ENCODE measurements at places on chromosomes 3 and 15.

DNA sequence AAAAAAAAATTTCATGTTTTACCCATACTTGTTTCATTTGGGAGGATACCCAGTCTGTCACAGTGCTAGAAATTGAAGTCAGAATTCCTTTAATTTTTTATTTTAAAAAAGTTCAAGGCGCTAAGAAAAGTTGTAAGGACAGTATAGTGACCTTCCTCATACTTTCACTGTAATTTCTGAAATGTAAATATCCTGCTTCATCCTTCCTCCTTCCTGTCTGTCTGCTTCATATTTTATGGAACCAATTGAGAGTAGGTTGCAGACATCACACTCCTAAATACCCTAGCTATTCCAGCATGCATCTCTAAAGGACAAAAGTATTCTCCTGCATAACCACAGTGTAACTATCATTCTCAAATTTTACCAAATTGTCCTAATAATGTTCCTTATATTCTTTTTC, 35.8 kb downstream of the CMTM8 start:
- DNase-seq, result no peak

- DNase-seq, result no peak
Observed at GRCh38 chr3:80618295-80619256, 850.8 kb upstream of the ROBO1 start.

GRCh38 chr15:100245855-100246254, 95.9 kb downstream of the ADAMTS17 start:
- no peak for DNase-seq

- no peak for DNase-seq
Observed at GRCh38 chr15:72925661-72926060, 126.6 kb upstream of the NEO1 start.

GRCh38 chr3:25648925-25649830, 15.5 kb downstream of the TOP2B start:
- no peak for DNase-seq

GRCh38 chr3:182954553-182955235, 25.6 kb downstream of the DCUN1D1 start:
- no peak for DNase-seq

DNA sequence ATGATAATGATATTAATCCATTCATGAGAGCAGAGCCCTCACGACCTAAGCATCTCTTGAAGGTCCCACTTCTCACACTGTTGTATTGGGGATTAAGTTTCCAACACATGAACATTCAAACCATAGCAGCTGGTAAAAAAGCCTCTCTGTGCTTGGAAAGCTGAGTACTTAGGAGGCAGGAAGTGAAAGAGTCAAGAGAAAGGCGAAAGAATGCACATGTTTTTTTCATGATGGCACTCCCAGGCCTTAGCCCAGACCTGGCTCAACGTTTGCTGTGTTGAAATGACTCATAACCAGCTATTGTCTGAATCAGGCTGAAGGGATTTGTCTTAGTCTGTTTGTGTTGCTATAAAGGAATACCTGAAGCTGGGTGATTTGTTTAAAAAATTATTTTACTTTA, 84.4 kb upstream of the RGMA start:
- no peak for DNase-seq

DNA sequence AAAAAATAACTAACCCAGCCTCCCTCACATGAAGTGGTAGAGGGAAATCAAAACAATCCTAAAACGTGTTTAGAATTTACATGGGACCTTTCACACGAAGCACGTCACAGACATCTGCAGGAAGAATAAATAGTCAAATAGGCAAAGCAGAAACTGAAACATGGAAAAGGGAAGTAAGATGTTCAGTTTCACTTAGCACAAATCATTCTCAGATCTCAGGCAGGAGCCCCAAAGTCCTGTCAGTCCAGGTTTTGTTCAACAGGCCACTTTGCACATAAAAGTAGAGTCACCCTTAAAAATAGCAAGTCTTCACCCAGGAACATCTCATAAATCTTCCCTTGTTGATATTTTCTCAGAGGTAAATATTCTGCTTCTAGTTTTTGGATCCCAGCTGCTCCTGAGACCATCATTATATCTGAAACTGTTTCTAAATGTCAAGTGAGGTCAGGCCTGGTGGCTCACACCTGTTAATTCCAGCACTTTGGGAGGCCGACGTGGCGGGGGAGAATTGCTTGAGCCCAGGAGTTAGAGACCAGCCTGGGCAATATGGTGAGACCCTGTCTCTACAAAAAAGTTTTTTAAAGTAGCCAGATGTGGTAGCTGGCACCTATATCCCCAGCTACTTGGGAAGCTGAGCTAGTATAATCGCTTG, 1.9 kb downstream of the RUBCN start:
- DNase-seq, result no peak

DNA sequence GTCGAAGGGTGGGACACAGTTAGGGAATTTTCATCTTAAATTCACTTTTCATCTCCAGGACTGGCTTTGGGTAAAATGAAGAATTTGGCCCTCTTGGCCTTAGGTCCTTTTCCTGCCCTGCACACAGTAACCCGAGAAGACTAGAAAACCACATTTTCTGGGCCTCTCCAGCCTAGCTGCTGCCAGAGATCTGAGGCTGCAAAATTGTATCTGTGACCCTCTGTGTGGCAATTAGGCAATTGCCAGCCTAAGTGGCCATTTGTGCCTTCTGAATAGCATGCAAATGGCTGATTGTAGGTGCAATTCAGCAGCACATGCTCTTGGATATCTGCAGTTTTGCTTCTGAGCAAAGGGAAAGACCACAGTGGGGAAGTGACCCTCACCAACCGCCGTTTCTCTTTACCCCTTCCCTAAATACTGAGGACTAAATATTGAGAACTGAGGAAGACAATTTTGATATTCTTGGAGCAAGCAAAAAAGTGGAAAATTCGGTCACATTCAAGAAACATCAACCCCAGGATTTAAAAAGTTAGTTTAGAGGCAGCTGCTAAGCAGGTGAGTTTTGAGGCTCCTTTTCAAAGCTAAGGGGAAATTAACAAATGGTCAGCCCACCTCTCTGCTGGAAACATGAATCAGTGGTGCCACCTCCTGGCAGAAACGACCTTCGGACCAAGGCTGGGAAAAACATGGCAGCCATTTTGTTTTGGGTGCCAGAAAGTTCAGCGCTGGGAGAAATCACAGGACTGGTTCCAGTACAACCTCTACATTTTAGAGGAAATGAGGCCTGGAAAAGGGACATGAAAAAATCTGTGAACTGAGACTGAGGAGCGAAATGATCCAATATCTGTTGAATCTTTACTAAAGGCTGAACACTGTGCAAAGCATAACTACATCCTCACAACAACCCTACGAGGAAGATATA, 56.6 kb upstream of the PRTG start:
- no peak for DNase-seq

DNA sequence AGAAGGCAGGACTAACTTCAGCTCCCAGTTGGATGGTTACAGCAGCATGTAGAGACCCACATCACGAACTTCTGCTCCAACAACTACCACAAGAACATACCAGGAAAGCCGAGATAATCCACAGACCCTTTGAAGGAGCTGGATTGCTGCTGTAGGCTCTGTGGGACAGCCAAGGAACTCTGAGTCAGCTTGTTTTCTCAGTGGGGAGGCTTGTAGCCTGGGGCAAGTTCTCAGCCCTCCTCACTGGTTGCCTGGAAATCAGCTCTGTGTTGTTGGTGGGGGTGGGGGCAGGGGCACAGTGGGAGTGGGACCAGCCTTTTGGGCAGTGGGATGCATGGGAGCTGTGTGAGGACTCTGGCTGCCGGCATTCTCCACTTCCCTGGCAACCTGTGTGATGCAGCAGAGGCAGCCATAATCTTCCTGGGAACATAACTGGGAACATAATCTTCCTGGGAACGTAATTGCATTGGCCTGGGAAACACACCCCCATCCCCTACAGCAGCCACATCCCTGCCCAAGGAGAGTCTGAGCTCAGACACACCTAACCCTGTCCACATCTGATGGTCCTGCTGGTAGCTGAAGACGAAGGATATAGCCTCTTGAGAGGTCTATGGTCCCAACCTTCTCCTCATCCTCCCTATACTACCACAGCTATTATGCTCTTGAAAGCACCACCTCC, 153.1 kb downstream of the PEAK1 start:
- DNase-seq, result peak; percentile 50

- no peak for DNase-seq
Observed at GRCh38 chr3:196655496-196655895, 16.0 kb downstream of the NRROS start.

DNA sequence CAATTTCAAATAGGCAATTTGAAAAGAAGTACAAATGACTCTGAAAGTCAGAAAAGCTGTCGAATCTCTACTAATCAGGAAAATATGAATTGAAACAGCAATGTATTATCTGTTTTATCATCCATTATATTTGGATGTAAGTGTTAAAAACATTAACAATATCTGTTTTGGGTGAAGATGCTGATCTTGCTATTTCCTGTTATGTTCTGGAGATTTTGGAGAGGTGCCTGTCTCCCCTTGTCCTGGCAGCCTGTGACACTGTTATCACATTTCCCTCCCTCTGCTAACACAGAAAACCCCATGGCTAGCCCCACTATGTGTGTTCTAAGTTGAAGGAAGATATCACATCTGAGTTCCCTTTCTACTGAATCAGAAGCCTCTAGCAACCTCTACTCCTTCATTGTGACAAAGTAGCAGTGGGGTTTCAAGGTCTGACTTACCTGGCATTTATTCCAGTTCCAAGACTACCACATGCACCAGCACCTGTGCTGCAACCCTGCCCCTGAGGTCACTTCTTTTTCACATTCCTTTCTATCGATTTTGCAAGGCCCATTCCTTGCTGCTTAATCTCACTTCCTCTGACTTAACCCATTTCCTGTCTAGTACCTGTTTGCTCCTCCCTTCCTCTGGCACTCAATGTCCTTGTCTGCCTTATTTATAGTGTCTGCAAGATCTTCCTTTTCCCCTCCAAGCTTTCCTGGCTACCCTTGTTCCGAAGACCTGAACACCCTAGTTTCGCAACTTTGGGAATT, 95.5 kb upstream of the COL8A1 start:
- DNase-seq, result no peak

GRCh38 chr15:33188641-33189257, 5.8 kb downstream of the FMN1 start:
- DNase-seq, result no peak

GRCh38 chr3:155688481-155688880, 56.4 kb downstream of the PLCH1 start:
- DNase-seq, result no peak

GRCh38 chr15:76951220-76951619, 19.7 kb downstream of the RCN2 start:
- no peak for DNase-seq
